ENCODE measurements at places on chromosomes 7 and 10. TPM values are rescaled to one million over a fixed set of nuclear protein-coding genes. Genes with fewer than 3 reads are reported as not detected.

- H3K4me1 ChIP-seq = peaks cover 8% of the 10 kb centered on the region
- DNase-seq = no peak
- no peaks in the 10 kb centered on the region for H3K27me3 ChIP-seq
Observed at GRCh38 chr10:110509560-110509959, 11.9 kb downstream of the DUSP5 start.

- no peak for DNase-seq
- peaks cover 2% of the 10 kb centered on the region for H3K27me3 ChIP-seq
- H3K4me3 ChIP-seq = no peak overlapping the region
- H3K36me3 ChIP-seq = no peaks in the 10 kb centered on the region
- H3K27ac ChIP-seq = no peak overlapping the region
Observed at GRCh38 chr10:98619446-98619845, 172.7 kb upstream of the HPS1 start.

Gene OR13A1
- total RNA-seq = not detected

- no peaks in the 10 kb centered on the region for H3K36me3 ChIP-seq
- no peaks in the 10 kb centered on the region for H3K27me3 ChIP-seq
- peak; percentile 90 for DNase-seq
- peak within 1 kb of the TSS; percentile 97 for H3K4me3 ChIP-seq
- H3K4me1 ChIP-seq = peaks cover 36% of the 10 kb centered on the region
- peak within 1 kb of the TSS; percentile 79 for H3K27ac ChIP-seq
Observed at GRCh38 chr7:140640727-140641523, at the start of gene DENND2A. DENND2A (minus strand) TSS chr7:140640813; CDS start chr7:140602397, 38,416 bp downstream.

DNA sequence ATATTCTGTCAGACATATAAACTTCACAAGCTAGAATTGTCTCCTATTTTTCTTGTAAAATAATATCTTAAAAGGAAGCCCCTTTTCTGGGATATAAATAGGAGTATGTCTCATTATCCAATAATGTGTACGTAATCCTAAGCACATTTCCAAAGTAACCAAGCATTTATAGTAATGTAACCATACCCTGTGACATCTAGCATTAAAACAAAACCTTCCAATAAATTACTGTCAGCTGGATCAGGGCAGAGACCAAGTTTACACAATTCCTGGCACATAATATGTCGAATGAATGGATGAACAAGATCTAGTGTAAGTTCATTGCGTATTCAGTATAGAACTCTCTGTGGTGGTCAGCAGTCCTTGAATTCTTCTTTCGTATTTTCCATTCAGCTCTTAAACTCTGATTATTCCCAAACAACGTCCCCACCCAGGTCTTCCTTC is 14.3 kb downstream of the CPED1 start:
- no peaks in the 10 kb centered on the region for H3K27me3 ChIP-seq
- H3K4me3 ChIP-seq = no peak overlapping the region
- peak overlapping the region; percentile 39 for H3K27ac ChIP-seq

- peak overlapping the region; percentile 78 for H3K4me3 ChIP-seq
- no peak overlapping the region for H3K27ac ChIP-seq
- peaks cover 33% of the 10 kb centered on the region for H3K27me3 ChIP-seq
- H3K36me3 ChIP-seq = no peaks in the 10 kb centered on the region
- DNase-seq = no peak
Observed at GRCh38 chr7:33903791-33904680, 1.3 kb upstream of the BMPER start.

DNA sequence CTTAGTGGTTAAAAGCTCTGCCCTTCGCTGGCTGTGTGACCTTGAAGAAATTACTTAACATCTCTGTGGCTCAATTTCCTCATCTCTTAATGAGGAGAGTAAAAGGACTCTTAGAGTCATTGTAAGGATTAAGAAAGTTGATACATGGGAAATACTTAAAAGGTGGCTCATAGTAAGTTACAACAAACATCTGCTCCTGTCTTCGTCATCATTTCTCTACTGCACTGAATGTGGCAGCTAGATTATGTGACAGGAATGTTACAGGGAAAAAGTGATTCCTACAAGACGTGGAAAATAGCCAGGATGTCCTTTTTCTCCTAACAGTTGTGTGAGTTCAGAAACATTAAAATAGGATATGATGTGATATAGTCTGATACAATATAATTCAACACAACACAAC is 184.7 kb downstream of the FRMD4A start:
- peaks cover 3% of the 10 kb centered on the region for H3K36me3 ChIP-seq
- H3K4me3 ChIP-seq = no peak overlapping the region
- no peak for DNase-seq
- peak overlapping the region; percentile 33 for H3K27ac ChIP-seq

GRCh38 chr10:81179324-81179723 is 641.6 kb downstream of the SH2D4B start:
- H3K4me3 ChIP-seq = no peak overlapping the region
- no peaks in the 10 kb centered on the region for H3K36me3 ChIP-seq
- no peaks in the 10 kb centered on the region for H3K4me1 ChIP-seq
- peaks cover 2% of the 10 kb centered on the region for H3K27me3 ChIP-seq
- no peak for DNase-seq

DNA sequence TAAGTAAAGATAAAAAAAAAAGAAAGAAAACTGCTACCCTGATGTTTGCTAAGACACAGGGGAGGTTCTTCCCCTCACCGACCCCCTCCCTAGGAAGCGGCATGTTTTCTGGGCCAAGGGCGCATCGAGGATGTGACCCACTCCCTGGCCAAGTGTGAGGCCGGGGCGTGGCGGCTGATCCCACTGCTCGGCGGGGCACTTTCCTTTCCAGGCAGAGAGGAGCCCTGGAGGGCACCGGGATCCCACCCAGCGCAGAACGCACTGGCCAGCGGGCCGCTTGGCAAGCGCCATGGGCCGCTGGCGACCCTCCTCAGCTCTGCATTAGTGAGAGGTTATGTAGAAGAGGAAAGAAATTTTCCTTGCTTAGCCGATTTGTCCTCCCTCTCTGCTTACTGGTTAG is 93.4 kb downstream of the ZNF736 start:
- no peaks in the 10 kb centered on the region for H3K27me3 ChIP-seq
- no peak overlapping the region for H3K4me3 ChIP-seq
- no peaks in the 10 kb centered on the region for H3K36me3 ChIP-seq
- DNase-seq = no peak
- H3K27ac ChIP-seq = no peak overlapping the region
- no peaks in the 10 kb centered on the region for H3K4me1 ChIP-seq

DNA sequence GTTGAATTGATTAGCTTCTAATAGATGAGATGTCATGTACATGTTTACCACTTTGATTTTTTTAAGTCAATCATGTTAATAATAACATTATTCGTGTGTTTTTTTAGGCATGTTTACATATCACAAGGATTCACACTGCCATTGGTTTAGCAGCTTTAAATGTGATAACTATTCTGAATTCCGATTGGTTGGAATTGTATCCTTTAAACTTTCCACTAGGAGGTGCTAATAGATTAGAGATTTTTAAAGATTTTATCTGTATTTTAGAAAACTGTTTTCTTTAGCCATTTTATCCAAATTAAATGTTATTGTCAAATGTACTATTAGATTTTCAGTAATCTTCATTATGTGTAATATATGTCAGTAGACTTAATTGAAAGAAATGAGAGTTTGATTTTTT is 83.2 kb downstream of the HECTD2 start:
- DNase-seq = no peak
- H3K27ac ChIP-seq = no peak overlapping the region
- H3K4me3 ChIP-seq = no peak overlapping the region
- H3K27me3 ChIP-seq = no peaks in the 10 kb centered on the region

DNA sequence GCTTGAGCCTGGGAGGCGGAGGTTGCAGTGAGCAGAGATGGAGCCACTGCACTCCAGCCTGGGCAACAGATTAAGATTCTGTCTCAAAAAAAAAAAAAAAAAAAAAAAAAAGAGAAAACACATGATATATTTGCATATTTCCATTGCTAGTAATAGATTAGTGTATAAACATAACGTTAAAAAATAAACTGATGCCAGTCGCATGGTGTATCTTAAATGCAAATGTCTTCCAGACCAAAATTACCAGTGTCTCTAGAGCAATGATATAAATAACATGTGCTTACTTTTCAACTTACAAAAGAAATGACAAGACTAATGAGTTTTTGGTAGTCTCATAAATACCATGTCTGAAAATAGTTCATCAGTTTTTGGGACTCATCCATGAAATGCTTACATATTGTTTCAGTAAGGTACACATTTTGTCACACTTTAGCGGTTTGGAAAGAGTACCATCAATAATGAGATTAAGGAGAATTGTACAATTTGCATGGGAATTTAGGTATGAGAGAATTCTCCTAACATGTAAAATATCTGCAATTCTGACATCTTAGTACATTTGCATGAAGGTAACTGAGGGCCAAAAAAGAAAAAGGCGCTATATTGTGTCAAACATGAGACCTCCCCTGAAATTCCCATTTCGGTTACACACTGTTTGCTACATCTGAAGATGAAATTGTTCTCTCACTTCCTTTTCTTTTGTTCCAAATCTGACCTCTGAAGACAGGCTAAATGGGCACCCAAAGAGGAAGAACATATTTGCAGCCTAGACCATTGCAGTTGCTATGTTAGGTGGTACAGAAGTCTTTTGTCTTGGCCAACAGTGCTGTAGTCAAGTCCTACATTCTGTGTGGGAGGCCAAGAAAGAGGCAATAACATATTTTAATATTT is 51.5 kb upstream of the PIP4K2A start:
- H3K4me1 ChIP-seq = peaks cover 3% of the 10 kb centered on the region
- no peak overlapping the region for H3K4me3 ChIP-seq
- H3K36me3 ChIP-seq = no peaks in the 10 kb centered on the region
- no peak for DNase-seq

DNA sequence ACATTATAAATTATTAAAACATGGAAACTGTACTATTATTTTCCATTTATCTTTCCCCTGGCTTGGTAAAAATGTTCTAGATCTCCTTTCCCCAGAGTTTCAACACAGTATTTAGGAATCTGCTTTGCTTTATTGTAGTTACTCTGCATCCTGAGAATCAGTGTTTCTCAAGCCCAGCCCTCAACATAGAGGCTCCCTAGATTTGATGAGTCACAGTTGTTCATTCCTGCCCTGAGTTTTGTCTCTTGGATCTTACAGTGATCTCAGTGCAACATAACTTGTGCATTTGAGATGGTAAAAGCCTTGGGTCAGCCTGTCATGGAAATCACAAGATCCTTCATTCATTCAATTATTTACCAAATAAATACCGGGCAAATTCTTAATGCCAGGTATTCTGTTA is 63.0 kb downstream of the VAX1 start:
- DNase-seq = no peak
- no peaks in the 10 kb centered on the region for H3K36me3 ChIP-seq
- peaks cover 23% of the 10 kb centered on the region for H3K27me3 ChIP-seq
- H3K27ac ChIP-seq = no peak overlapping the region
- no peaks in the 10 kb centered on the region for H3K4me1 ChIP-seq

Gene BTBD16
- total RNA-seq = 0.29 TPM

DNA sequence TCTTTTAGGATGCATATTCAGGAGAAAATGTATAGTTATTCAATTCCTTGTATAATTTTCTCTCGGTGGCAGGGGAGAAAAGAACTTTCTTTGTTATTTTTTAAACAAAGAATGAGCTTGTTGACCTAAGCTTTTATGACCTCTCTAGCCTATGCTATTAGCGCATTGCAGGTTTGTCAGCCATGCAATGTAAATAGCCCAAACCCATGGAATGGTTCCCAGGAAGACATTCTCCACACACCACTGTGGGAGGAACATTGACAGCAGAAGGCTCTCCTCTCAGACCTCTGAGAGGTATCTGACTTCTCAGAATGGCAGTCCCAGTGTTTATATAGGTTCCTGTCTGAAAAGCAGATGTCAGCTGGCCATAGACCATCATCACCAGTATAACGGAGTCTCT is 19.6 kb upstream of the AGBL3 start:
- no peaks in the 10 kb centered on the region for H3K27me3 ChIP-seq
- H3K4me3 ChIP-seq = no peak overlapping the region
- H3K36me3 ChIP-seq = peaks cover 74% of the 10 kb centered on the region
- peak overlapping the region; percentile 88 for H3K27ac ChIP-seq

Gene SFTPD
- 1.6 TPM for total RNA-seq

GRCh38 chr7:70694434-70694970 is 437.4 kb upstream of the GALNT17 start:
- H3K4me3 ChIP-seq = peak overlapping the region; percentile 97
- peaks cover 37% of the 10 kb centered on the region for H3K4me1 ChIP-seq
- DNase-seq = no peak
- peak overlapping the region; percentile 86 for H3K27ac ChIP-seq

- no peaks in the 10 kb centered on the region for H3K36me3 ChIP-seq
- no peak for DNase-seq
- no peak overlapping the region for H3K4me3 ChIP-seq
- peak overlapping the region; percentile 3 for H3K27ac ChIP-seq
- no peaks in the 10 kb centered on the region for H3K27me3 ChIP-seq
Observed at GRCh38 chr7:113283861-113284260, 165.5 kb upstream of the SMIM30 start.

Measured in chondrocyte (in vitro differentiated cells).